ENCODE measurements at places on chromosomes 7 and 10.

GRCh38 chr7:1268076-1268815 is 35.6 kb downstream of the UNCX start:
- no peak for DNase-seq

- no peak for DNase-seq
Observed at GRCh38 chr10:17476073-17476472, 21.7 kb upstream of the ST8SIA6 start.

DNA sequence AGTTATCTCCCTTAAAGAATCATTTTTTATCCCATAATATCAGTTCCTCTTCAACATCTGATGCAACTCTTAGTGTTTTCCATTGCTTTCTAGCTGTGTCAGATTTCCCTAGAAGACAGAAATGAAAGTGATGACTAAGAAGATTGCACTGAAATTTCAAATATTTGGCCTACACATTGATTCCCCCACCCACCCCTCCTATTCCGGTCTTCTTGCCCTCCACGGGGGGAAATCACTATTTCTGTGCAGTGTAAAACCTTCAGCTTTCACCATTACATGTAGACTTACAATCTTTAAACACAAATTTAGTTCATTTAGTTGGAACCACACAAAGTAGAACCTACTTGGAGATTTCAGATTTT is 63.7 kb upstream of the IL6 start:
- DNase-seq: no peak

DNA sequence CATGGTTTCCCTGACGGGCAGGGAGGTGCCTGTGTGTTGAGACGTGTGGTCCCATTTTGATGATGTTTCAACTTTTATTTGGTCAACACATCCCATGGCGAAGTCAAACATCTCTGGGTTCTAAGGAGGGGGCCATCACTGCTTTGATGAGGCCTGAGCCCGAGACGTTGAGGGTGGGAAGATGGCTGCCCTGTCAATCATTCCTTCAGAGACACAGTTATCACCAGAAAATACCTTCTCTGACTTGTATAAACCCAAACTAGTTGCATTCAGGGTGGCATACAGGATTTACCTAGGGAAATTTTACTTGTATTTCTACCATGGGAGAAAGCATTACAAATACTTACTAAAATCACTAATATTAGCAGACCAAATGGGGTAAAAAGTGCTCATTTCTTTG is 64.6 kb downstream of the VOPP1 start:
- no peak for DNase-seq

GRCh38 chr7:117243390-117243789 is 79.5 kb downstream of the WNT2 start:
- DNase-seq: no peak

DNA sequence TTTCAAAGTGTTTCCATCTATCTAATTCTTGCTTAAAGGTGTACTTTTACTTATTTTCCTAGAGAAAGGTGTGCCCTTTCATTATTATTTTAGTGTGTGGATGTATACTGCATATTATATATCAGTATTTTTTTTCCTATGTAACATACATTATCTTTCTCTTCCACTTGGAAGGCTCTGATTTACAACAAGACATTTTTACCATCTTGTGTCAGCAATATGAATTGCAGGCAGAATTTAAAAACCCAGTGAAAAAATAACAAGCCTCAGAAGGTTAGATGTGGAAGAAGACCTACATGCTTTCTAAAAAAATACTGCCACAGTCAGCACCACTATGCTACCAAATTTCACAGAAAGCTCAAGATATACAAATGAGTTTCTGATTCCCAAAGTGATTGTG is 327.7 kb upstream of the STEAP1 start:
- no peak for DNase-seq

- DNase-seq: no peak
Observed at GRCh38 chr10:31171402-31172083, 139.9 kb upstream of the ZNF438 start.

DNA sequence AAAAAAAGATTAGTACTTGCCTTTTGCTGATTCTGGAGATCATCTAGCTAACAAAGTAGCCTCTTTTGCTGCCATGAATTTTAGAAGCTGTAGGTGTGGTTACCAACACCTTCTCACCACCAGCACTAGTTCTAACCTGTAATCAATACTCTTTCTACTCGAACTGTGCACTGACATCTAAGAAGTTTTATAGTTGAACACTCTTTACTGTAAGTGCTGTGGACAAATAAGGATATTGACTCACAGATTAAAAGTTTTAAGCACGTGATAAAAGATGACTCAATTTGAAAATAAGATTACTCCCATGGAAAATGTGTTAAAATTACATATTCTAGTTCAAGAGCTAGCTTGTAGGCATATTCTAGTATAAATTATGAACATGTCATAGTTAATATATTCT is 89.9 kb downstream of the REEP3 start:
- DNase-seq: no peak

- DNase-seq: no peak
Observed at GRCh38 chr10:96794836-96795733, 37.0 kb upstream of the LCOR start.

GRCh38 chr10:70139997-70140250 is 6.6 kb downstream of the TYSND1 start:
- no peak for DNase-seq

DNA sequence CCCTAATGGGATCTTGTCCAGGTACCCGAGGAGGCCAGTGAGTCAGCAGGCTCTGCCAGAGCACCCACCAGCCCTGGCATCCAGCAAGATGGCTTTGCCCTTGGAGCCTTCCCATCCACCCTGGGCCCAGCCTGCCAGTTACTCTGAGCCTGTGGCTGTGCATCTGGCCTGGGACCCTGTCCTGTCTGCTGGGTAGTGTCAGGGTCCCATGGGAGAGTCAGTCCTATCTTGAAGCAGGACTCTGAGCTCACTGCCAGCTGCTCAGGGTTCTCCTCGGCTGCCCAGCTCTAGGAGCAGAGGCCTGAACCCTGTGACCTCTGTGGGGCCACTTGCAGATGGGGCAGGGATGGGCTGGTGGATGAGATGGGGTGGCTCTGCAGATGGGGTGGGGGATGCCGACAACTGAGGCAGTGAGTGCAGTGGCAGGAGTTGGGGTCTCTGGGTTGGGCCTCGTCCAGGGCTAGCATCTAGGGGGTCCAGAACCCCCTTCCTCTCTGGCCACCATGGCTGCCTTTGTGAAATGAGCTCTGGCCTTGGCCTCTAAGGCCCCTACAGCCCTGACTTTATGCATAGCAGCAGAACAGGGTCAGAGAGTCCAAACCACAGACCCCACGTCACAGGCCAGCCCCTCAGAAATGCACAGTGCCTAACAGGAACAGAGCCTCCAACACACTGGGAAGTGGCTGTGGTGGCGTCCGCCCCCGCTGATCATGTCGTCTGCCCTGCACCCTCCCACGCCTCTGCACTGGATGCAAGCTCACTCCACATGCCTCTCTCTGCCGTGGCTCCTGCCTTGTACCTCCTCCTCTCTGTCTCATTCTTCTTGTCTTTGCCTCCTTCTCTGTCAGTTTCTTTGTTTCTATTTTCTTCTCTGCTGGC is 88.1 kb upstream of the RET start:
- DNase-seq: no peak

DNA sequence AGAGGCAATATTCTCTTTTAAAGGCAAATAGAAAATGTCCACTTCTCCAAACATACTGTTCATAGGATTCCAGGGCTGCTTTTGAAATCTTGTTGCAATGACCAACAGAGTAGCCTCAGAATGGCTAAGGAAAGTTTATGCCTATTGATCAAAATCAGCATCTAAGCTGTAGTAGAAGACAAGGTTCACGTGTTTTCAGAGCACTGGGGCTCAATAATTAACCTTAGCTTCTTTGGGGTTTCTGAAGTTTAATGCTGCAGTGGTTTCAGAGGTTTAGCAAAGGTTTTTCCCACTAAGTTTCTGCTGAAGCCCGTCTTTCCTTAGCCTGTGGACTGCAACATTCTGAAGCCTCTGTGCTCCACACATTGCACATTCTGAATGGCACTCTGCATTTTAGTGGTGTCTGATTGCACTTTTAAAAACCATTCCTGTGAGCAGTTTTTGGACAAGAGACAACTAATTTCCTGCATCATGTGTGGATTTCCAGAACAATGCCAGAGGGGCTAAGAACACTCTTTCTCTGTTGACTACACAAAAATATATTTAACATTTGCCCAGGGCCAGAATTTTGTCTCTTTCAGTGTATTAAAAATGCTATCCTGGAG is 342.5 kb downstream of the PTEN start:
- no peak for DNase-seq

GRCh38 chr7:77655836-77656455 is 40.3 kb upstream of the RSBN1L start:
- no peak for DNase-seq

DNA sequence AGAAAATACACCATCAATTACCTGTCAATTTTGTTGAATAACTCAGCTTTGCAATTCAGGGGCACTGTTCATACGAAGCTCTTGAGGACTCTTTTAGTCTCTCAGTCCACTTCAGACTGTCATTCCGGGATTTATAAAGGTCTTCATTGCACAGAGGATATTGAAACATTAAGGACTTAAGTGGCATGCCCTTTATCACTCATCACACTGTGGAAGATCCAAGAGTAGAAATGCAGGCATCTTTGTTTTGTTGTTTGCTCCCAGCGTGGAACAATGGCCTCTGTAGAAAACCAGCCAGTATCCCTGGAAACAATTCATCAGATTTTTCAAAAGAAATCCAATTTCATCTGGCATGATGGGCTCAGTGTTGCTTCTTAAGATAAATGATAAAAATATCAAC is 66.3 kb upstream of the LRGUK start:
- no peak for DNase-seq

GRCh38 chr7:35280902-35281301 is 27.0 kb upstream of the TBX20 start:
- DNase-seq: no peak

DNA sequence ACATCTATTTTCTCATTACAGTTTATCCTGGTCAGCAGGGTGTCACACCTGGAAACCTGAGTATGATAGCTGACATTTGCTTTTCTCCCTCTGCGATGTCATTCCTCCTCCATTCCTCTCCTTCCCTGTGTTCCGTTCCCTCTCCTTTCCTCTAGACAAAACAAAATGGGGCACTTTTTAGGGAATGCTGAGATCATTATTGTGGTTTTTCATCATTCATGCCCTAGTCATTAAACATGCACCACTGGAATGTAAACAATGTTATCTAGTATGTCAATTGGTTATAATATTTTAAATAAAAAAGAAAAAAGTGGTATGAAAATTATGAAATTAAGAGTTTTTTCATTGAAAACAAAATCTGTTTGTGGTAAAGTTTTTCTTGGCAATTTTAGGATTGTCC is 132.6 kb downstream of the MAPK8 start:
- DNase-seq: no peak

DNA sequence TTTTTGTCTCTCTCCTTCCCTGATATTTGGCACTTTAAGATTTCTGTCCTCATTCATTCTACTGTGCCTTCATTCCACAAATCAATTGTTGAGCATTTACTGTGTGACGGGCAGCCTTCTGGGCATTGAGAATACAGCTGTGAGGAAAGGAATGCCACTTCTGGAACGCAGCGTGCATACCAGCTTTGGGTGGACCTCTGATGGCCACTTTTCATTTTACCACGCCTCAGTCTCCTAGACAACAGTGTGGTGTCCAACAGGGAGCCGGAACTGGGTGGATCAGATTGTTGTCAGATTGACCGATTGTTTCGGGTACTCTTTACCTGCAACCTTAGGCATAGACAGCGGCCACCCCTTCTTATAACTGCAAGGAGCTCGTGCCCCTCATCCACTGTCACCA is 222.7 kb upstream of the DPP6 start:
- DNase-seq: no peak

DNA sequence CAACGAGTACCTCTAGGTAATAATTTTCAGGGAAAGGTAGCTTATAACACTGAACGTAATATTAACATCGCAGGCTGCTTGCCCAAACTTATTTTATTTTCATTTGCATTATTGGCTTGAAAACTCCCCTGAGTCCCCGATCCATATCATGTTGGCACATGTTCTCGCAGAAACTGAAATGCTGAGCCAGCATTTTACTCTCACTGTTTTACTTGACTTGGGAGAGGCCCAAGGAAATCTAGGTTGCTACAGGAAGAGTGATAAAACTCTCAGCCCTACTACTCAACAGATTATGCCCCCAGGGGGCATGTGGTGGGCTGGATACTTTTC is 183.5 kb upstream of the HABP2 start:
- DNase-seq: no peak

GRCh38 chr7:97016381-97017191 is 8.0 kb downstream of the DLX5 start:
- DNase-seq: no peak

DNA sequence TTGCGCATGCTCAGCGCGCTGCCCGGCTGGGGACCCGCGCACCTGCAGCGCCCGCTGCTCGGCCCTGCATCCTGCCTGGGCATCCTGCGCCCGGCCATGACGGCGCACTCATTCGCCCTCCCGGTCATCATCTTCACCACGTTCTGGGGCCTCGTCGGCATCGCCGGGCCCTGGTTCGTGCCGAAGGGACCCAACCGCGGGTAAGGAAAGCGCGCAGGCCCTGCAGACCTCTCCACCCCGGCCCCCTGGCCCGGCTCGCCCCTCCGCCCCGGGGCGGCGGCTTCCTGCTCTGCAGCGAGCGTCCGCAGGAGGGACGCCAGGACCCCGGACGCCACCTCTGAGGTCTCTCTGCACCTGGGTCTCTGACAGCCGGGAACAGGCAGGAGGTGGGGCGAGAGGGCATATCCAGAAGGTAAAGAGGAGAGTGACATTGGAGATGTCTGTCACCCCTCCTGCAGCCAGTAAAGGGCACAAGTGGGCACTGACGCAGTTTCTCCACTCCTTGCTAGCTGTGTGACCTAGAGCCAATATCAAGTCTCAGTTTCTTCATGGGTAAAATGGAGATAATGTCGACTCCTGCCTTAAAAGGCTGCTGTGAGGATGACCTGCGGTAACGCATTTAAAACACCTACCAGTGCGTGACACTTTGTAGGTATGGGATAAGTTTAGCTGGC is 338 bp downstream of the ATP6V0E2 start:
- DNase-seq: no peak

DNA sequence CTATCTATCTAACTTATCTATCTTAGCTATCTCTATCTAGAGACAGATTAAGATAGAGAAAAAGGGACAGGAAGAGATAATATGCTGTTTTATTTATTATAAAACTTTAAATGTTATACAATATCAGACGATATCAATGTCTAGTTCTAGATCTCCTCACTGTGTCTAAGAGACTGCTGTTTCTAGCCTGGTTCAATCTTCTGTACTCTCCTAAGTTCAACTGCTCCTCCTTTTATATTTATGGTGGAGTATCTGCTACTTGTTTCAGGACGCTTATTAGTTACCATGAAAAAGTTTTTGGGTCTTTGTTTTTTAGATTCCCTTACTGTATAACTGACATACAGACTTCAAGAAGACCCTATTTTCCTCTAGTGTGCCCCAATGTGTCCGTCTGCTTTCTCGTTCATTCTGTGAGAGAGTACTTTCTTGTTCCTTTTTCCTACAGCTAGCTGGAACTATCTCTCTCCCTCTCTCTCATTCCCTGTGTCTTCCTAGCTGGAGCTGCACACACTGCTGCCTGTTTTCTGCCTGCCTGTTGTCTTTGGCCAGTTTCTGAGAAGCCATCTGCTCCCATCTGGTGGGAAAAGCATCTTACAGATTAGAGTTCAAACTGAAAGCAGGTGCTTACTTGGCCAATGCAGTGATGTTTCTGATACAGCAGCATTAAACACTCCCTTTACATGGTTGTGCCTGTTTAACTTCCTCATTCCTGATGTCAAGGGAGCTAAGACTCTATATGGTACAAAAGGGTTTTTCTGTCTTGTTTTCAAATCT is 49.4 kb upstream of the ARL4A start:
- DNase-seq: no peak

Data from T-helper 2 cell treated with Interferon-gamma antibody and Interleukin-4, amounts not matched to agents 5 μg/mL and 100 μg/mL, for 36 hours (primary cell).